ENCODE measurements at places on chromosomes 4 and X.

GRCh38 chrX:81527881-81528440 is 326.1 kb downstream of the SH3BGRL start:
- DNase-seq = no peak

DNA sequence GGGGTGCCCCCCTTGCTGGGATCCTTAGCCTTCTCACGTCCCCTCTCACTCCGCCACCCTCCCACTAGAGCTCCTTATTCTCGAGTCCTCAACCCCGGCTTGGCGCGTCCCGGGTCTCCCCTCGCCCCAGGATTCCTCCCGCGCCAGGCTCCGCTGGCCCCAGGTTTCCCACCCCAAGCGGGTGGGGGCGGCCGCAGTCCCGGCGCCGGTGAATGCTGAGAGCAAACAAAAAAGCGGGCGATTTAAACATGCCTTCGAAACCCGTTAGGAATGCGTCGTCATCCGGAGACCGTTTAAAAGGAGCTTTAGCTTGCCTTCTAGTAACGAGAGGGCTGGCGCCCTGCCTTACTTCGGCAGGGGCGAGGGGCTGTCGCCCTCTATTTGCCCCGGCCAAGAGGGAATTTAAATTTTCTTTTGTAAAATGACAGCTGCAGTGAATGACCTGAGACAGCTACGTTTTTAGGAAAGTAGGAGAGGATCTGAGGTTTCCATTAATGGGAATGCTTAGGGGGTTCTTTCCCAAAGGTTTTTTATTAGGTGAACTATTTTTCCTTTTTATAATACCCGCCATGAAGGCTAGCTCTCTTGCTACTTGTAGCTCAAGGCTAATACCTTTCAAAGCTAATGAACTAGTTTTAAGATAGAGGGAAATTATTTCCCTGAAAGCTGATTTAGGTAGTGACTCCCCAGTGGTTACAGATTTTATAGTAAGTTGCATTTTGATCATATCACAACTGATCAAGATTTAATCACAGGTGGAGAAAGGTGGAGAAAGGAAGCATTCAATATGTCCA is 3.1 kb downstream of the JADE1 start:
- DNase-seq = peak; percentile 72

GRCh38 chr4:155179216-155179615 is 29.2 kb upstream of the NPY2R start:
- no peak for DNase-seq

GRCh38 chrX:23317799-23318724 is 16.6 kb upstream of the PTCHD1 start:
- peak; percentile 28 for DNase-seq

GRCh38 chrX:6968231-6968630 is 179.3 kb upstream of the STS start:
- no peak for DNase-seq

- DNase-seq = peak; percentile 35
These were observed 6.8 kb upstream of the IQSEC2 start for GRCh38 chrX:53288189-53288588.

DNA sequence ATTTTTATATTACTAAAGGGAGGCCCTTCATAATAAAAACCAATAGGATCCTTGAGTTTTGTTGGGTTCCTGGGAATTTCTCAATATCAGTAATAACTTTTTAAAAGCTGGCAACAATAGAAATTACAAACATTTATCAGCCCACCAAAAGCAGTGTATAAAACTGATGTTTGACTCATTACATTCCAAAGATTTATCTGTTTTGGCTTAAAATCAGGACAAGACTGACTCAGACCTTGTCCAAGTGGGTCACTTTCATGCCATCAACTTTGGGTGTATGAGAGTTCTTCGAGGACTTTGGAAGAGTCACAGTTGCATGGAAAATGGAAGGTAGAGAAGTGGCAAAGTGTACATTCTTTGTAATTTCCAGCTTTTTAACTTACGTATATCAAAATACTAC is 102.8 kb downstream of the FRMPD4 start:
- DNase-seq = no peak

- no peak for DNase-seq
These were observed 35.2 kb downstream of the SLC10A7 start for GRCh38 chr4:146486565-146486964.

GRCh38 chr4:22877486-22878052 is 184.8 kb downstream of the GBA3 start:
- DNase-seq = no peak

DNA sequence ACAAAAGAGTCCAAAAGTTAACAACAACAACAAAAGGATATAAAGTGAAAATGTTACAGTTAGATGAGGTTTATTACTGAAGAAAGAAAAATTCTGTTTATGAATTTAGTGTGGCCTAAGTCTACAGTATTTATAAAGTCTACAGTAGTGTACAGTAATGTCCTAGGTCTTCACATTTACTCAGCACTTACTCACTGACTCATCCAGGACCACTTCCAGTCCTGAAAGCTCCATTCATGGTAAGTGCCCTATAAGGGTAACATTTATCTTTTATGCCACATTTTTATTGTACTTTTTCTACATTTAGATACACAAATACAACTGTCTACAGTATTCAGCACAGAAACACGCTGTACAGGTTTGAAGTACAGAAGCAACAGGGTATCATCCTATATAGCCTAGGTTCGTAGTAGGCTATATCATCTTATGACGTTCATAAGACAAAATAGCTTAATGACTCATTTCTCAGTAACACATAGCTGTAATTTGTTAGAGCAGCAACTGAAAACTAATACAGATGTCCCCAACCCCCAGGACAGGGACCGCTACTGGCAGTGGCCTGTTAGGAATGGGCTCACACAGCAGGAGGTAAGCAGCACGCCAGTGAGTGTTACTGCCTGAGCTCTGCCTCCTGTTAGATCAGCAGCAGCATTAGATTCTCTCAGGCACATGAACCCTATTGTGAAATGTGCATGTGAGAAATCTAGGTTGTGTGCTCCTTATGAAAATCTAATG is 61.3 kb downstream of the CENPC start:
- no peak for DNase-seq

DNA sequence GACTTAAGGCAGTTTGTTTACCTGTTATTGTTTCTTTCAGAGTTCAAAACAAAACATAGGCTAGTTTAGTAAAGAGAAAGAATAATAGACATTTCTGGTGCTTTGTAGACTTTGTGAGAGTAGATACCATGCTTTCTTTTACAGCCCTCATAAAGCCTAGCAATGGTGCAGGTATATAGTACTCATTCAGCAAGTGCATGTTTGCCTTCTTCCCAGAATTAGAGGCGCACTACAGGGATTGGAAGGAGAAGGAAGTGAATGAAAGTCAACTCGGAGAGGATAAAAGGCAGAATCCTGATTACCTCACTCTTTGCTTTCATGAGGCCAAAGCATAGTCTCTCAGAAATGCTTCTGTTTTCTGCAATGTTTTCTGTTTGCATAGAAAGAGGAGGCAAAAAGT is 43.1 kb upstream of the FHDC1 start:
- DNase-seq = no peak

DNA sequence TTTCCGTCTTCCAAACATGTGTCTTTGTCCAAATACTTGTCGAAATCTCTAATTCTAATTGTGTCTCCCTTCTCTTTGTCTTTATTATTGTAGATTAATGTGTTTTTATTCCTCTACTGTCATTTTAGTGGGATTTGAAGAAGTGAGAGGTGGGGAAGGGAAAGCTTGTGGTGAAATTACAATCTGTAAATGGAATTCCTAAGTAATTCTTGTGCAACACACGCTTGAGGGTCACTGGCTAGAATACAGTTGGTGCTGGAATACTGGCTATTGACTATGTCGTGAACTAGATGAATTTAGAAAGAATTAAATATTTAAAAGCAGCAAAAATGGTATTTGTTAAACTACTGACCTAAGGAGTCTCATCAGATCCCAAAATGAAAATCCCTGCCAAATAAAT is 10.7 kb upstream of the FNIP2 start:
- no peak for DNase-seq

DNA sequence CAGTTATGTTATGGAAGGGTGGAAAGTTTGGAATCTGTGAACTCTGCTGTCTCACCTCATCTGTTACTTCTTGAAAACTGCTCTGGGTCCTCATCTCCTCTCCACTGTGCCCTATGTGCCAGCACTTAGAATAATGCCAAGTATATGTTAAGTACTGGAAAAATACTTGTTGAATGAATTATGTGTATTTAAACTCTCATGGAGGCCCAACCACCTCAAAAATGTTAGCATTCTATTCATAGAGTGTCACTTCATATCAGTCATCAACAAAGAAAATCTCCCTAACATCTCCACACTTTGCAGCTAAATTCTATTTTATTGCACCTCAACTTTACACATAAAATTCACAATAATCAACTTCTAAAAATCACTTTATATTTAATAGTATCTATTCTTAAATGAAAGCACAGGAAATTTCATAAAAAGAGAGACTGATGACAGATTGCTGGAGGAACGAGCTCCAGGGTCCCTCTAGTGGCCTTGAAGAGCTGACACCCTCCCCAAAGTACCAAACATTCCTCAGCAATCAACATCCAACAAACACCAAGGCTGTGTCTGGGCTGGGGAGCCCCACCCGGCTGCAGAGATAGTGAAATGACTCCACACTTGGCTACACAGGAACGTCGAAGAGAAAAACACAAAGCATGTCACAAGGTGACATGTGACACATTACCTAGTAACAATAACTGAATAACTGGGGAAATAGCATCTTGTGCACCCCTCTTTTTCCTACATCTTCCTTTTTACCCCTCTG is 45.8 kb downstream of the SLC39A8 start:
- DNase-seq = peak; percentile 25

GRCh38 chrX:84240848-84241565 is 53.0 kb upstream of the RPS6KA6 start:
- no peak for DNase-seq

DNA sequence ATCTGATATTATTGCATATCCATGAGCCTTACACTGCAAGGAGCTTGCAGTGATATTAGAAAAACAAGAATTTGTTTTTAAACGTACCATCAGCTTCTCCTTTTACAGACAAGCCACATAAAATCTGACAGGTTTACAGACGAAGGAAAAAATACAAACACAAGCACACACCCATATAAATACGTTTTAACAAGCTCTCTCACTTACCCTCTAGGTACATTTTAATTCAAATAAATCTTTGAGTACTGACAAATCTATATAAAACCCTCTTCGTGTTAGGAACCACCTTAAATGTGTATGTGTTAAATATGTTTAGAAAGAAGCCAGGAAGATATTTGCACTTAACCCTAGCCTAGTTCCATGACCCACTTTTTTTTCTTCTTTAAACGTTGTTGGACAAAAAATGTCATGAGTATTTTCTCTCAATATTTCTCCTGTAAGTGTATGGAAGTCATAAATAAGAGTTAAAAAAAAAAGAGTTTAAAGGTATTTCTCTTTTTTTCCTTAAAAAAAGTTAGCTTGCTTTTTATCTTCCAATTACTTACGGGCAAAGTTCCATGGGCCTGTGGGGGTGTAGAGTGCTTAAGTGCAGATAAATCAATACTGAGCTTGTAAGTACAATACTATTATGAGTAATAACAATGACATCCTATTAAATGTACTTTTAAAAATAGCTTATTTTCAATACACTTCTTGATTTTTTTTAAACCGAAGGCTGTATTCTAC is 1.5 kb downstream of the ARAP2 start:
- no peak for DNase-seq

DNA sequence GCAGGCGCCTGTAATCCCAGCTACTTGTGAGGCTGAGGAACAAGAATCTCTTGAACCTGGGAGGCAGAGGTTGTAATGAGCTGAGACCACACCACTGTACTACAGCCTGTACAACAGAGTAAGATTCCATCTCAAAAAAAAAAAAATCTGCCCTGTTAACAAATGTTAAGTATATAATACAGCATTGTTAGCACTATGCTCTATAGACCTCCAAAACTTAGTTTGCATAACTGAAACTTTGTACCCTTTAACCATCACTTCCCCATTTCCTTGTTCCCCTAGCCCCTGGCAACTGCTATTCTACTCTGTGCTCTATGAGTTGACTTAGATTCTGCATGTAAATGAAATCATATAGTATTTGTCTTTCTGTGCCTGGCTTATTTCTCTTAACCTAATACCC is 76.7 kb downstream of the TAB3 start:
- DNase-seq = no peak

- no peak for DNase-seq
These were observed 94.6 kb downstream of the RASL11B start for GRCh38 chr4:52956691-52957090.

GRCh38 chr4:67723949-67724348 is 23.0 kb upstream of the UBA6 start:
- DNase-seq = no peak

- no peak for DNase-seq
These were observed 980.6 kb upstream of the LCORL start for GRCh38 chr4:19002170-19002569.

DNA sequence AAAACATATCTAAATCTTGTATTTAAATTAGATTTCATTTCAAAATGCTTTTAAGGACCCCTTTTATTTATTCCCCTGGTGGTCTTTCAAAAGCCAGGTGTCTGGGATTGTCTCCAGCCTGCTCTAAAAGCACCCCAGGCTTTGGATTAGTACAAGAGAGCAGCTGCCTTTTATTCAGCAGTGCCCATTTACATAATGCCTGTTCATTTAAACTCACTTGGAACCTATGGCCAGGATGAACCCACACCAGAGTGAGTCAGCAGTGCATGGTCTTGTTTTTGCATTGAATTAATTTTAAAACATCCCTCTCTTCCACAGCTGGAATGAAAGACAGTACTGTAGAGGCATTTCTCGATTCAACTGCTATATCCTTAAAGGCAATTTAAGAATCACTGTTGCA is 64.1 kb upstream of the TENM3 start:
- DNase-seq = no peak

- no peak for DNase-seq
These were observed 67.4 kb upstream of the CLCN4 start for GRCh38 chrX:10089378-10089795.

GRCh38 chr4:153335665-153336064 is 8.8 kb upstream of the MND1 start:
- DNase-seq = no peak

DNA sequence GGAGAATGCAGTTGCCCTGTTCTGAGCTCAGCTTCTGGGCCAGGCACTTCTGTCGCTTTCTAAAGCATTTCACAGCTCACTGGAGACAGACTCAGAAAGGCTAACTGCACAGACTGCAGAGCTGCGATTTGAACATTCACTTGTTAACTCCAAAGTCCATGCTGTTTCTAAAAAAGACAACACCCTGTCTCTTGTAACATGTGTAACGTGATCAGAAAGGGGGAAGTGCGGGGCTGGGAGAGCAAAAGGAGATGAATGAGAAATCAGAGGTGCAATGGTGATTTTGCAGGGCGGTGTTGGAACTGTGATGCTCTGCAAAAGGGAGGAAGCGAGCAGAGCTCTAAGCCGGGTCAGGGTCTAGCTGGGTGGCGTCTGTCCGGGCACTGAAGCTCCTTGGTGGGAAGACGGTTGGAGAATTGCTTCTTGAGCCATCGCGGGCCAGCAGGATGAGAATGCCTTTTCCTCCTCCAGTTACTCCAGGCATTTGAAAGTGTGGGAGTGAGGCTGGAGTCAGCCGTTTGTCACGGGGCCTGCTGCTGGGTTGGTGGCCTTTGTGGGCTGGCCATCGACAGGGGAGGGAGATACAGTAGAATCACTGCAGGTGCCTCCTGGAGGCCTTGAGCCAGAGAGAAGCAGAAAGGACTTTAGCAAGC is 20.3 kb downstream of the TBC1D14 start:
- DNase-seq = no peak
